NCI-H2107 (cell line): ENCODE measurements at places on chromosomes 7 and 10.

- DNase-seq: no peak
Observed at GRCh38 chr10:70856454-70856853, 31.9 kb downstream of the PCBD1 start.

- DNase-seq: no peak
Observed at GRCh38 chr7:50821457-50822008, 38.8 kb upstream of the GRB10 start.

- DNase-seq: no peak
Observed at GRCh38 chr7:102173669-102174068, 113.0 kb upstream of the SH2B2 start.

DNA sequence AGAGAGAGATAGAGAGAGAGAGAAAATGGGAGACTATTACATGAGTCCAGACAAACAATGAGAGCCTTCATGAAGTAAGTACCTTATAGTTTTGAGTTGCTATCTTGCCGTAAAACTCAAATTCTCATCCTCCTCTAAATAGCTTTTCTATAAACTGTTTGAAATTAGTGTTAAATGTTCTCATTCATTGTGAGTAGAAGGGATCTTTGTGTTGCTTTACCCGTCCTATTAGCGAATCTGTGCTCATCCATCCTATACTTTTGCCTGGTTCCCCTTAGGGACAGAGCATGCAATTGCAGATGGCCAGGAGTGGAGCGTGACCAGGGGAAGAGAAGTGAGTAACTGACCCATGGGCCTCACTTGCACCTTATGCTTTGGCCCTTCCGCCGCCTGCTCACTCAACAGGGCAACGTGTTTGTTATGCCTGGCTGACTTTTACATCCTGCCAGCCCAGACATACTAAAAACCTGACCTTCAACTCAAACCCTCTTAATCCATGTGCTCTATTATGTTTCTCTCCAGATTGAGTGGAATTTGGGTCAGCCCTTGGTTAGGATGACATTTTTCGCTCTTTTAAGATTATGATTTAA lies 244.2 kb upstream of the YAE1 start:
- no peak for DNase-seq

- no peak for DNase-seq
Observed at GRCh38 chr7:97499204-97499603, 232.7 kb upstream of the TAC1 start.

- no peak for DNase-seq
Observed at GRCh38 chr7:142930126-142930730, 3.3 kb downstream of the TRPV5 start.

- DNase-seq: no peak
Observed at GRCh38 chr10:35463878-35464277, 127.6 kb downstream of the CCNY start.

DNA sequence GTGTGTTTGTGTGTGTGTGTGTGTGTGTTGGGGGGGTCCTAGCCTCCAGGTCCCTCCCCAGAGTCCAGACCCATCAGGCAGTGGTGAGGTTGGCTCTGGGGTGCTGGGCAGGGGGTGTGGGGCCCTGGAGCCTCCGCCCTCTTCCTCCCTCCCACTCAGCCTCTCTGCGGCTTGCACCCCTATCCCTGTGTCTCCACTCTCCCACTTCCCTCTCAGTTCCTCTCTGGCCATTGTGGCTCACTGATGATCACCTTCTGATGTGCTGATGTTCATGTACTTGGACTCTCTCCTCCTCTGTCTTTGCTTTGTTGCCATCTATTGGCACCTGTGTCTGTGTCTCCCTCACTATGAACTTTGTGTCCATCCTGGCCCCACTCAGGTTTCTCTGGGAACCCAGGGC lies 298.7 kb downstream of the ZEB1 start:
- no peak for DNase-seq
